ENCODE measurements at places on chromosomes 2 and 18. TPM values are rescaled to one million over a fixed set of nuclear protein-coding genes. Genes with fewer than 3 reads are reported as not detected.

GRCh38 chr2:64988420-64989125, 626 bp upstream of the SLC1A4 start:
- DNase-seq, result peak; percentile 78

DNA sequence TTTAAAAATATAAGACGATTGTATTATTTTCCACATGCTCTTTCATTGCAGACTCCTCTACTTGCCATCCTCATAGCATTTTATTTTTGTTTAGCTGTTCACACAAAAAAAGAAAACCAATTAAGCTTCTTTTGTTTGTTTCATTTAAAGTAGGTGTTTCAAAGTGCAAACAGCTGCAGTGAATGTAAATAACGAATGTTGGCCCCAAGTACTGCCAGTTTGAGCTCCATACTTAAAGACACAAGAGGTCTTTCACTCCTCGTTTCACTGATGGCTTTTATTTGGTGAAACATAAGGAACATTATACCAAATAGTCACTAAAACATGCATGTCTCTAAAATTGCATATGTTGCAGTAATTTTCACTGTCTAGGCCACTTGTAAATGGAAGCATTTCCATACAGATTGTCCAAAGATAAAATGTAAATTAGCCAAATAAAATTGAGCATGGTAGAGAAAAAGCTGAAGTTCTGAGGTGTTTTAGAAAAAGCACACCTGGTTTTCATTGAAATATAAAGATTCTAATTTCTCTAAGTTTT, 253.4 kb downstream of the TMX3 start:
- no peak for DNase-seq

DNA sequence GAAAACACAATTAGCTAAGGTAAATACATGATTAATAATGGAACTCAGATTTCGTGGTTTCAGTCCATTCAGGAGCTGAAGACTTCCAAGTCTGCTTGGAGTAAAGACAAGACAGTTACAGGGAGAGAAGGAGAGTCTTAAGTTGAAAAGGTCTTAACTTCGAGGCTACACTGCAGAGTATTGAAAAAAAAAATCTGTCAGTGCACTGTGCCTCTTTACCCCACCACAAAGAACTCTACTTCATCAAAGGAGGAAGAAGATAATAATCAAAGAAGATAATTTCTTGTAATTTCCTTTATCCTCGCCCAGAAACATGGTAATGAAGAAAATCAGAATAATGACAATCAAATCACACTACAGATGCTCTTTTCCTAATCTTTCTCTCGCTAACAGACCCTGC, 75.4 kb downstream of the MEMO1 start:
- DNase-seq, result no peak

GRCh38 chr18:48806551-48807261, 144.1 kb downstream of the SMAD7 start:
- peak; percentile 54 for DNase-seq

ESPNL gene
- total RNA-seq, result 0.35 TPM

All from upper lobe of right lung (tissue), 1 donor.